ENCODE measurements at places on chromosomes 5 and 9.

- DNase-seq = no peak
Observed at GRCh38 chr9:91790917-91791316, 159.1 kb downstream of the ROR2 start.

DNA sequence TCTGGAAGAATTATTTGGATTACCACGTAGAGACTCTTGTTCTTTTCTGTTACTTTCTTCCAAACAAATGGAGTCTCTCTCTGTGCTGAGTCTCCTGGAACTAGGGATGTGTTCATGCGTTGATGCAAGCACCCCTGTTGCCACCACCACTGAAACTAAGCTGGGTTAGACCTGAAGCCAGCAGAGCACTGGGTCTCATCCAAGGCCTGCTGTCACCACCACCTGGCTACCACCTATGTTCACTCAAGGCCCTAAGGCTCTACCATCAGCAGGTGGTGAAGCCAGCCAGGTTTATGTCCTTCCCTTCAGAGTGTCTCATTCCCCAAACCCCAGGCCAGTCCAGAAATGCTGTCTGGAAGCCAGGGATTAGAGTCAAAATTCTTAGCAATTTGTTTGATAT lies 13.3 kb downstream of the RIC1 start:
- DNase-seq = no peak

DNA sequence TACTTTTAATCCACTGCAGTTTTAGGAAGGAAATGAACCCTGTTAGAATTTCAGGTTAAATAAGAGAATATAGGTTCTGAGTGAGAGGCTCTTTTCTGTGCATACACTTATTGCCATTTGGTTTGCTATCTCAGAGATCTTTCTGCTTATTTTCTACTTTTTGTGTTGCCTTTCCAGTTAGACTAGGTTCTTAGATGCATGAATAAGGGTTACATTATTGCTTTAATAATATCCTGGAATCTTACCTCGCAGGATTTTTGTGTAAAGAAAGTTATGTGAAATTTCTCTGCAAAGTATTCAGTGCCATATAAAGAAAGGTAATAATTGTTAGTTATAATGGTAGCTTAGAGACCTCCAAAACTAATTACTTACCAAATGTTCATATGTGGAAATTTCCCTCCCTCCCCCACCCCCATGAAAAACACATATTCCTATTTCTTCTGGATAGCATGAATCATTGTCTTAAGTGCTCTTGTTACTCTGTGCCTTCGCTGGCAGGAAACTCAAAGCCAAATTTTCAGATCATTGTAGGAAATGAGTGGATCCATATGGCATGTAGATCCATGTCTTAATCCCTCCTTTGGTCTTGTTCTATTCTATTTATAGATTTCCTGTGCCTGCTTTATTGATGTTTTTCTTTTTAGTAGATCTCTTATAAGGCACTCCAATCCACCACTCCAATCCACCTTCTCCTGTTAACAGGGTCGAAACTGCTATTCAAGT lies 2.7 kb upstream of the APBA1 start:
- DNase-seq = no peak

DNA sequence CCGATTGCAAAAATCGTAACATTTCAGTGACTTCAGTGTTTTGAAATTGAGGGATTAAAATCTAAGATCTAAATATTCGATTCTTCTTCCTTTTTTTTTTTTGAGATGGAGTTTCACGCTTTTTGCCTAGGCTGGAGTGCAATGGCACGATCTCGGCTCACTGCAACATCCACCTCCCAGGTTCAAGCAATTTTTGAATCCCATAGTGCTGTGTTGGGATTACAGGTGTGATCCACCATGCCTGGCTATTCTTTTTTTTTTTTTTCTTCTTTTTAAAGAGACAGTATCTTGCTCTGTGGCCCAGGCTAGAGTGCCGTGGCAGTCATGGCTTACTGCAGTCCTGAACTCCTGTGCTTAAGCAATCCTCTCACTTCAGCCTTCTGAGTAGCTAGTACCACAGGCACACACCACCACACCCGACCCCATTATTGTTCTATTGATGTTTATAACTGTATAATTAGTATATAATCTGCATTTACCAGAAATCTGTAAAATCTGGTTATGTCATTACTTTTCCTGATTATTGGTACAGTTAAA lies 42.7 kb downstream of the NSD1 start:
- DNase-seq = no peak

GRCh38 chr5:31452314-31452713 lies 79.6 kb downstream of the DROSHA start:
- DNase-seq = no peak

GRCh38 chr5:142327111-142327842 lies 2.5 kb upstream of the SPRY4 start:
- DNase-seq = no peak

GRCh38 chr9:129442803-129443511 lies 177.9 kb downstream of the C9orf50 start:
- no peak for DNase-seq

GRCh38 chr9:111926421-111926875 lies 29.8 kb downstream of the UGCG start:
- no peak for DNase-seq

DNA sequence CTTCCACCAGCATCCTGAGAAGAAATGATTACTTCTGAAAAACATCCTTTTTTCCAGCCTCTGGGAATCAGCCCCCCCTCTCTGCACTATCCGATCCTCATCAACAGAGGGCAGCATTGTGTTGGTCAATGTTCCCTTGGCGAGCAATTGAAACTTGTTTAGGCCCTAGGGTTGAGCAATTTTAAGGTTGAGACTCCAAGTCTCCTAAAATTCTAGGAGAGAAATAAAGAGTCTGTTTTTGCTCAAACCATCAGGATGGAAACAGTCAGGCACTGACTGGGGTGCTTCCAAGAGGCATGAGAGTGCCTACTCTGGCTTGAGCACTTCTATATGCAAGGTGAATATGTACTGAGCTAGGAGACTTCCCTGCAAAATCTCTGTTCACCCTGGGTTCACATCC lies 12.4 kb upstream of the CYFIP2 start:
- no peak for DNase-seq

DNA sequence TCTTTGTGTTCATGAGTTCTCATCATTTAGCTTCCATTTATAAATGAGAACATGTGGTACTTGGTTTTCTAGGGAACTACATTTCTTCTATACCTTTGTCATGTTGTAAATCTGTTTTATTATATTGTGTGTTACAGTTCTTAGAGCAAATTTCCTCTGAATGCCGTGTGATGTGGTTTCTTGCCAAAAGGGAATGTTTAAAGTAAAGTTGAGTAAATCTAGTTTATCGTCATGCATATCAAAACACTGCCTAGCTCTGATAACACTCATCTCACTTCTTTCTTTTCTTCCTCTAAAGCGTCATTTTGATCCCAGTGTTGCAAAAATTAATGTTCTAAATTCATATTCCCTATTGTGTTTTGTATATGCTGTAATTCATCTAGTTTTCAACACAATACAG lies 295.4 kb upstream of the HAPLN1 start:
- DNase-seq = no peak

DNA sequence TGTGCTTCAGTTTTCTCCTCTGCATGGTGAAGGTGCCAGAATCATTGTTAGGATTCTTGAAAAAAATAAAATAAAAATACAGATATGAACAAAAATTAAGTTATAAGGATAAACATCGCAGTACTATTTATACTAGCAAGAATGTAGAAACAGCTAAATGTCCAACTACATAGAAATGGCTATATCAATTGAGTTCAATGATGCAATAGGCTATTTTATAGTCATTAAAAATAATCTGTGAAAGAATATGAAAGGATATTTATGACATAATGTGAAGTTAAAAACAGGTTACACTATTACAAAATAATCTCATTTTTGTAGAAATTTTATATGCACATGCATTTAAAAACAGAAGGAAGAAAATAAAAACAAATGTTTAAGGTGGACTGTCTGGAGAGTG lies 198.7 kb upstream of the TRIM32 start:
- DNase-seq = no peak

GRCh38 chr5:56525113-56525512 lies 290.2 kb upstream of the MAP3K1 start:
- DNase-seq = no peak

GRCh38 chr5:171749365-171749764 lies 36.3 kb upstream of the SMIM23 start:
- no peak for DNase-seq

DNA sequence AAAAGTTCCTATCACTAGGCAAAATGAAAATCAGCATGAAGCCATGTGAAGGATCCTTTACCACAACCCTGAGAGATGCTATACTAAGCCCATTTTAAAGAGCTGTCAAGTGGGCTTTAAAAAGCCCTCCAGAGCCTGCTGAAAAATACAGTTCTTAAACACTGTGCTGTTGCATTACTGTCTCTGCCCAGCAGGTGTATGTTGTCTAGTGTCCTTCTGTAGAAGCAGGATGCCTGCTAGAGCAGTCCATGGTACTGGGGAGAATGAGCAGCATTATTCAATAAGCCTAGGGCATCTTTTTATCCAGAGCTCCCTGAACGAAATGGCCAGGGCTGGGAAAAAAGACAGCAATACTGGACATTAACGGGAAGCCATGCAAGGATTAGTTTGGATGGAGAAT lies 126.2 kb upstream of the PLCXD3 start:
- peak; percentile 41 for DNase-seq

DNA sequence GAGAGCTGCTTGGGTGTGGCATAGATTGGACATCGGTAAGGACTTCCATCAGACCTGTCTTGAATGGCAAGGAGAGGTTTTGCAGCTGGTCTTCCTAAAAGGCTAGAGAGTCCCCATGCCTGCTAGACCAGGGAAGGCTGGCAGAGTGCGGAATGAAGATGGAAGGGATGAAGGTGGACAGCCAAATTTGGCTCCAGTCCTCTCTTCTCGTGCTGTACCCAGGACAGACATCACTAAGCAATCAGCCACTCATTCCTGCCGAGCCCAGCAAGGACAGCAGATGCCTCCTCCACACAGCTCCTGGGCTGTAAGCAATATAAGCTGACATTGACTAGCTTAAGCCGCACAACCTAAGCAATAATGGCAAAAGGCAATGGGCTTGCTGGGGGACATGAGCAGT lies 112.0 kb downstream of the OLFM1 start:
- no peak for DNase-seq

GRCh38 chr5:158133369-158133768 lies 274.4 kb upstream of the CLINT1 start:
- no peak for DNase-seq

DNA sequence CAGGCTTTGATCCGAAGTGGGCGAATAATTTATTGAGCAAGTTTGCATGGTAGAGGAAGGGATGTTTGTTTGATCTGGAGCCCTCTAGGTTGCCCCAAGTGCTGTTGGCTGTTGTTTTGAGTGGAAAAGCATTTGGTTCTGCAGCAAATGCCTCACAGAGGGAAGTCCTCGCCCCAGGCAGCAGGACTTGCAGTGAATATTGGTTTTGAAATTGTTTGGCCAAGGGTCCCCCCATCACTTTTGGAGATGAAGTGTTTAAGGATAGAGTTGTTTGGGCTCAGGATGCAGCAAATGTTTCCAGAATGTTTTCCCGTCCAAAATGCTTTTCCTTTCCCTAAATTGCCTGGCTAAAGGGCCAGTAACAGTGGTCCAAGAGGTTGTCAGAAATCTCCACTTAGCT lies 3.1 kb downstream of the JADE2 start:
- no peak for DNase-seq

DNA sequence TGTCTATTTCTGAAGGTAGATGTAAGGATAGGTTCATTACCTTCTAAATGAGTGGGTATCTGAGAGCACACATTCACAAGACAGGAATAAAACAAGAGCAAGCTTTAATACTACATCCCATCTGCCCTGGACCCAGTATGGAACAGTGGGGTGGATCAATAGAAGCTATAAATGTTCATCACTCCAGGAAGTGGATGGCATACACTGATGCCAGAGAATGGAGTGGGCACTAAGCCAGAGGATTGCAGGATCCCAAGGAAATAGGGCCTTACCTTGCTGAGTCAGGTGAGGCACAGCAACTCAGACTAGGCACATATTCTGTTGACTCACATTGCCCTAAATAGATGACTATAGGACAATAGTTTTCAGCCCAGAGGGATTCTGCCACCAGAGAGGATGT lies 21.3 kb upstream of the COX7C start:
- no peak for DNase-seq

DNA sequence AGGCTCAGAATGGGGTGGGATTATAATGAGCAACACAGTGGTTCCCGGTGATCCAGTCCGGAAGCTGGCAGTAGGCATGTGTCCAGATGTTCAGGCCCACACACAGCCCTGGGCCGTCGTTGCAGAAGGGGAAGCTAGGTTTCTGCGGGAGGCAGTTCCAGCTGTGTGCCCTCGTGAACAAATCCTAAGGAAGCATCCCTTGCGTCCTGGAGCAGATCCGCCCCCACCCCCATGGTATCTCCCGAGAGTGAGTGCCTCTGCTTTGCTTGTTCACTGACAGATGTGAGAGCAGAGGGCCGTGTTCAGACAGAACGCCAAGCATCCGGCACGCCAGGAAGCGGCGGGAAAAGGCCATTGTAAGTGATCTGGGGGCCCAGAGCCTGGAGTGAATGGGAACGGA lies 104.8 kb downstream of the PDE6A start:
- no peak for DNase-seq

- DNase-seq = no peak
Observed at GRCh38 chr5:178677429-178677828, 50.6 kb upstream of the CLK4 start.

- no peak for DNase-seq
Observed at GRCh38 chr9:93064392-93065134, 6.1 kb downstream of the SUSD3 start.

DNA sequence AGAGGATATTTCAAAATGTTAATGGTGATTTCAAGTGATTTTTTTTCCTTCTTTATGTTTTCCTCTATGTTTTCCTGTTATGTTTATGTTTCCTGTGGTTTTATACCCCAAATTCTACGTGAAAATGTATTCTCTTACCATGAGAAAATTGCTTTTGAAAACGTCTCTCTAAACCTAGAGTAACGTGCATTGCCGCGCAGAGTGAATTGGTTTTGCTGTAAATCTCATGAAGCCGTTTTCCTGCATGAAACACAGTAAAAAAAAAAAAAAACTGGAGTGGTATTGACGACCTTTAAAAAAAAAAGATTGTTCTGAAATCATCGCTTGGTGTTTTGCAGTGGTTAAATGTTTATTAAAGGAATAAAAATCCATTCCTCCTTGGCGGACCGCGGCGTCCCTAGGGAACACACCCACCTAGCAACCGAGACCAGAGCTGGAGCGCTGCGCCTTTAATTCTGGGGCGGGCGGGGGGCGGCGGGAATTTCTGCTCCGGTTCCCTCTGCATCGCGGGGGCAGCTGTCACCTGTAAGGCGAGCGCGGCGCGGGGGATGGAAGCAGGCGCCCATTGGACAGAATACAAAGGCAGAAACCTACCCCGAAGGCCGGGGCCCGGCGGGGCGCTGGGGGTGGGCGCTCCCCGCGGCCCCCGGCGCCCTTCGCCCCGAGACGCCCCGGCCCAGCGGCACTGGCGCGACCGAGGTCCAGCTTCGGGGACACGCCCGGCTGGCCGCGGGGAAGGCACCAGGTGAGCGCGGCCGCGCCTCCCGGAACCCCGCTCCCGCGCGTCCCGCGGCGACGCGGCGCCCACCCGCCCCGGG lies at the start of gene SOWAHA:
SOWAHA (plus strand) TSS at position 522 of the 818 bp plus-strand sequence. CDS start 320 bp downstream, outside the sequence.
- peak; percentile 52 for DNase-seq

Measured in NCI-H1092 treated with DMSO at 0.1 percent for 48 hours (cell line).